ENCODE measurements at places on chromosomes 2 and 18.

GRCh38 chr2:3641841-3642421 lies 16.1 kb upstream of the ALLC start:
- no peak for DNase-seq

- DNase-seq = no peak
These were observed 256.0 kb downstream of the TNS1 start for GRCh38 chr2:217746808-217747207.

DNA sequence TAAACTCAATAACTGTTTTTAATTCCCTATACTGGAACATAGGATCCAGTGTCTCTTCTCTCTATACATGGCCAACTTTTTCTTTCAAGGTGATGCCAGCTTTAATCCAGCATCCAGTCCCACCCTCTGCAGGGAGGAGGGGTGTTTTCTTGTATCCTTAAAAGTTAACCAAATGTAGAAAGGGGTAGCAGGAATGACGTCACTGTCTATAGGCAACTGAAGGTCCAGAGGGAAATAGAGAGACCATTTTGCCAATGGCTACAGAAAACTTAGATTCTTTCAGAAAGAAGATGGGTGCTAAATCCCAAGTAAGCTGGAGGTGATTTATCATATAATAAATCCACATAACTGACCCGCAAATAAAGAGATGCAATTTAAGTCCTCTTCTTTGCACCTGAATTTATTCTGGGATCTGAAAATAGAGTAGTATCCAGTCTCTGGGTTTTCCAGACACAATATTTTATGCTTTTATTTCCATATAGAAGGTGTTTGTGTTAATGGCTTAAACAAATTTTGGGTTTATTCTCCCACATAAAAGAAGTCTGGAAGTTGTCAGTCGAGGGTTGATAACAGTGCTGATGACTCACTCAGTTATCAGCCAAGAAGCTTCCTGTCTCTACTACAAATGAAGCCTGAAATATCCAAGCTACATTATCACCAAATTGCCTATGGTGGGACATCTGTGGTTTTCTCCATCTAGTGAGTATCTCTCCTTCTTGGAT lies 5.7 kb upstream of the DNER start:
- DNase-seq = no peak

- no peak for DNase-seq
These were observed 55.0 kb downstream of the MAPK4 start for GRCh38 chr18:50614838-50615237.

- no peak for DNase-seq
These were observed 76.1 kb upstream of the ALKAL2 start for GRCh38 chr2:363824-364470.

GRCh38 chr2:26269571-26270158 lies 24.9 kb downstream of the HADHB start:
- DNase-seq = no peak

DNA sequence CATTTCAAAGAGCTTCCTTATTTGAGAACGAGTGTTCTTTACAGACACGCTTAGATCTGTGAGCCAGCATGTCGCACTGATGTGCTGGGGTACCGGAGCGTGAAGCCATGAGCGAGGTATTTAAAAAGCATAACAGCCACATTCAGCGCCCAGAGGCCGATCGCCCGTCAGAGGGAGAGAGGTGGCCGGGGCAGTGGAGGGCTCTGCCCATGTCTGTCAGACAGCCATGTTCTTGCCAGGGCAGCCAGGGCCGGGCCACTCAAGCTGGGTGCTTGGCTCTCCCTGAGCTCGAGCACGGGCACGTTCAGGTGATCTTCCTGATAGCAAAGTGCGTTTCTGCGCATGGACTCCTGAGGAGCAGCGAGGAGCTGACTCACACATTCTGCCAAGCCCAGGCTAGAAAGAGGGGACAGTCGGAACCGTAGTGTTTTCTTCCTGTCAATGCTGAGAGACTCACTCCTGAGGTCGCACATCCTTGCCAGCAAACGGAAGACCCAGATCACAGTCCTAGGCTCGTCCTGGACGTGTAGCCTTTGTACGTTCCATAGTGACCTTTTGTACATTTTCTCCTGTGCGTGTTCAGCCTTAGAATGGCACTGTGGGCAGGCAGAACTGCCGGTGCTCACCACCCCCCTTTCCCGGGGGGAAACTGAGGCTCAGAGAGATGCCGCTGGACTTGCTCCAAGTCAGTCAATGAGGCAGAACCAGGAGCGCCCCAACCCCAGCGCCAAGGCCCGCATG lies 100.7 kb downstream of the NFATC1 start:
- no peak for DNase-seq

- DNase-seq = no peak
These were observed 26.3 kb upstream of the POMC start for GRCh38 chr2:25194576-25195122.

DNA sequence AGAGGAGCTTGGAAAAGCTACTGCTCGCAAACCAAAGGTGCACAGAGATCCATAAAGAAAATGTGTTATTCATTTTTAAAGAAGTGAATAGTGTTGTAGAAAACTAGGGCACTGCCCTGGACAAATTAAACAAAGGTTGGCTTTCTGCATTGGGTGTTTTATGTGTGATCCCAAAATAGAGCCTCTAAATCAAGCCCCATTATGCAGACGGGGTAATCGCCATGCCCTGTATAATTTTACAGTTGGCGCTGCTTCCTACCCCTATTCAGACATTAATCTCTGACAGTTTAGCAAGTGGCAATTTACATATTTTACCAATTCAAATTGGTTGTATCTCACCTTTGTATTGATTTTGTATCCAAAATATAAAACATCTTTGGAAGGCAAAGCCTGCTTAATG lies 109.1 kb downstream of the PID1 start:
- no peak for DNase-seq

GRCh38 chr2:31270822-31271231 lies 36.9 kb downstream of the EHD3 start:
- no peak for DNase-seq

DNA sequence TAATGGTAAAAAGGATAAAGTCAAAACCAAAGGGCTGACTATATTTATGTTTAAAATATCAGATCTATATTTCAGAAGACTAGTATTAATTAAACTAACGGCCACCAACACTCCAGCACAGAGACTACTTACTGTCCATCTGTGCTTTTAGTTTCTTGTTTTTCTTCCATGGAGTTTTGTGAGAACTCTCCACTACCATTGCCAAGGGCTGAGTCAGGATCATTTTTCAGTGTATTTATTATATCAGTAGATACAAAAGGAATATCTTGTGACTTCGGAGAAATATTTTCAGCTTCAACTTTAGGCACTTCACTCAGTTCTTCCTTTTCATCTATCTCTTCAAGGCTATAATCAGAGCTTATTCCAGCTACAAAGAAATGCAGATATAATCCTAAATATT lies 79.1 kb upstream of the GRB14 start:
- DNase-seq = no peak

GRCh38 chr18:10379522-10379921 lies 74.9 kb upstream of the APCDD1 start:
- DNase-seq = no peak

DNA sequence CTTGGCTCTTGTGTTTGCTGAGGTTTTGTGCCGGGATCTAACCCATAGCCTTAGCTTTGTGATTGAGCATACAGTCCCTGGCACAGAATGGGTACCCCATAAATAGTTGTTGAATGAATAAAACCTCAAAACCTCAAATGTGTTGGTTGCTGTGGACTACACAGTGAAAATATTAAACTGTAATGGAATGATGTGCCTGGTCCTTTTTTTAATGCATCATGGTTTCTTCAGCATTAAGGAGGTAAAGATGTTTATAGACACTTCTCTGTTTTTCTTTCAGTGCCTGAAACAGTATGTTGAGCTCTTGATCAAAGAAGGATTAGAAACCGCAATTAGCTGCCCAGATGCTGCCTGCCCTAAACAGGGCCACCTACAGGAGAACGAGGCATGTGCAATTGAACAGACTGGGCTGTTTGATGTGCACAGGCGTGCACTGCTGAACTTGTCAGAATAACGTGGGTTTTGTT lies 97.0 kb downstream of the RNF144A start:
- DNase-seq = no peak

- DNase-seq = no peak
These were observed 314.4 kb downstream of the MTX2 start for GRCh38 chr2:176583607-176584006.
